ENCODE measurements at places on chromosomes 2 and 18. TPM values are rescaled to one million over a fixed set of nuclear protein-coding genes. Genes with fewer than 3 reads are reported as not detected.

DNA sequence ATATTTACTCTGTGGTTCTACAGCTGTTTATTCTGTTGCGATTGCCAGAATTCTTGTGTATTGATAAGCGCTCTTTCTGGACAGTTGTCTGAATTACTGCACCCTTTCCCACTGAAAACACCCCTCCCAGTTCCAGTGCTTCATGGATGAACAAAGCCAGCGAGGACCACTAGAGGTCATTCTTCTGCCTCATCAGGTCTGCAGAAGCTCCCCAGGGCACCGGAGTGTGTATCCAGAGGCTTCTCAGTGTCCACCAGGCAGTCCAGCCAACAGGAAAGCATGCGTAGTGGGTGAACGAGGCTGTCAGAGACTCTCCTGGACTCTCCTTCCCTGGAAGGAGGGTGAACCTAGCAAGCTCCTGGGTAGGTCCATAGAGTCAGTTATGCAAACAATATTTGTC lies 40.6 kb upstream of the INHBB start:
- peaks cover 3% of the 10 kb centered on the region for H3K36me3 ChIP-seq
- H3K4me3 ChIP-seq, result no peak overlapping the region
- no peaks in the 10 kb centered on the region for H3K4me1 ChIP-seq
- no peak for DNase-seq

GRCh38 chr2:11742702-11743357 lies 3.6 kb upstream of the LPIN1 start:
- no peaks in the 10 kb centered on the region for H3K36me3 ChIP-seq
- H3K4me1 ChIP-seq, result peaks cover 61% of the 10 kb centered on the region
- DNase-seq, result no peak
- no peaks in the 10 kb centered on the region for H3K27me3 ChIP-seq
- peak overlapping the region; percentile 8 for H3K27ac ChIP-seq
- no peak overlapping the region for H3K4me3 ChIP-seq

- peaks cover 14% of the 10 kb centered on the region for H3K27me3 ChIP-seq
- H3K36me3 ChIP-seq, result peaks cover 56% of the 10 kb centered on the region
- no peak overlapping the region for H3K4me3 ChIP-seq
- no peak overlapping the region for H3K27ac ChIP-seq
These were observed 98.4 kb downstream of the PXDN start for GRCh38 chr2:1645761-1646476.

- H3K27ac ChIP-seq, result no peak overlapping the region
- H3K4me3 ChIP-seq, result no peak overlapping the region
- peak; percentile 67 for DNase-seq
- peaks cover 4% of the 10 kb centered on the region for H3K27me3 ChIP-seq
- H3K36me3 ChIP-seq, result no peaks in the 10 kb centered on the region
These were observed 22.5 kb upstream of the ACVR1 start for GRCh38 chr2:157898591-157898996.

DNA sequence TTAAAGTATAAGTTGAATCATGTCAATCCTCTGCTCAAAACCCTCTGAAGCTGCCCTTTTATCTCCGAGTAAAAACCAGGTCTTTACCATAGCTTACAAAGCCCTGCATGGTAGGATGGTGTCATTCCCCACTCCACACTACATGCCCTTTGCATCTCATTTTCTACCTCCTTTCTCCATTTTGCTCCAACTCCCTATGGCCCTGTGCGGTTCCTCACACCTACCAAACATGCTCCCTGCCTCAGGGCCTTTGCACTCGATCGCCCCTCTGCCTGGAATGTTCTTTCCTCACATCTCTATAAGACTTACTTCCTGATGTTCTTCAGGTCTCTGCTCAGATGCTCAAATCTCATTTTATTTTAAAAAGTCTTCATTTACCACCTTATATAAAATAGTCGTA lies 80.7 kb downstream of the MYL12B start:
- H3K4me3 ChIP-seq, result no peak overlapping the region
- H3K27ac ChIP-seq, result no peak overlapping the region
- peaks cover 32% of the 10 kb centered on the region for H3K4me1 ChIP-seq

- H3K27me3 ChIP-seq, result no peaks in the 10 kb centered on the region
- H3K27ac ChIP-seq, result no peak overlapping the region
- no peak overlapping the region for H3K4me3 ChIP-seq
- H3K4me1 ChIP-seq, result no peaks in the 10 kb centered on the region
- peaks cover 22% of the 10 kb centered on the region for H3K36me3 ChIP-seq
These were observed 123.2 kb upstream of the CDCA7 start for GRCh38 chr2:173231465-173231864.

DNA sequence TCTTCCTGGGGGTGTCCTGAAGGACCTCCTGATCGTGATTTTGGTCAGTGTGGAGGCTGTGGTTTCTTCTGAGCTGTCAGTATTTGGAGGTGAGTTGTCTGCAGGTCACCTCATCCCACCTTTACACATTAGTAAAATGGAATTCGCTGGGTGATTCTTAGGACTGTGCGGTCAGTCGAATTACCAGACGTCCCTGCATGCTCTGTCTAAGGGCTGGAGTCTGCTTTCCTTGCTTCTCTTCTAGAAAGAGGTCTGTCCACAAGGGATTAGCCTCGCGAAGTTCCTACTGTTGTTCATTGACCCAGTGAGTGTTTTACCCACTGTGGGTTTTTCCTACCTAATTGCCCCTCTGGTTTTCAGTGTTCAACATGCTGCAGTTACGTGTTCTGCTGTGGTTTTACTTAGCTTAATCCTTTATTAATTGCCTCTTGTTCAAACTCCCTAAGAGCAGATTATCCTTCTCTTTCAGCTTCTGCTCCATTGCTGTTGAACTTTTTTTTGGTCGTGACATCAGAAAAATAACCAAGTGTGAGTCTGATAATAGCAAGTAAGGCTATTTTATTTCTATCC lies 183.4 kb downstream of the NEDD4L start:
- H3K4me3 ChIP-seq, result no peak overlapping the region
- no peaks in the 10 kb centered on the region for H3K36me3 ChIP-seq
- peaks cover 2% of the 10 kb centered on the region for H3K27me3 ChIP-seq

GRCh38 chr2:235493402-235493774 lies 455 bp upstream of the AGAP1 start:
- peak overlapping the region; percentile 85 for H3K4me3 ChIP-seq
- no peak for DNase-seq
- peaks cover 30% of the 10 kb centered on the region for H3K4me1 ChIP-seq
- peaks cover 4% of the 10 kb centered on the region for H3K27me3 ChIP-seq
- peak overlapping the region; percentile 58 for H3K27ac ChIP-seq

DNA sequence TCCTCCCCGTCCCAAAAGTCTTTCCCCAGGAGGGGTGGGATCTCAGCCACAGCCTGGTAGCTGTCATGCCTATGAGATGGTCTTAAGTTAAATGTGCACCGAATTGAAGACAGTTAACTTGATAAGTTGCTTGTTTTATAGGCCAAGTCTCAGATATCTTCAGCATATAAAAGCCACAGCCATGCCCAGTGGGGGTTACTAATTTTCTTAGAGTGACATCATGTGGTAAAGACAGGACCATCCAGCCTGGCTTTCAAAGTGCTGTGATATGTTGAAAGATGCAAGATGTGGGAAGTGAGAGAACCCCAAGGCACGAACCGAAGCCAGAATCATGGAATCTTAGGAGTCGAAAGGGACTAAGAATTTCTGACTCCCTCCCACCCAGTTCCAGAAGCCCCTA lies 42.1 kb upstream of the FAM124B start:
- peaks cover 26% of the 10 kb centered on the region for H3K27me3 ChIP-seq
- no peak overlapping the region for H3K4me3 ChIP-seq
- no peak for DNase-seq
- H3K4me1 ChIP-seq, result peaks cover 15% of the 10 kb centered on the region
- no peaks in the 10 kb centered on the region for H3K36me3 ChIP-seq

- no peaks in the 10 kb centered on the region for H3K4me1 ChIP-seq
- H3K27me3 ChIP-seq, result peaks cover 6% of the 10 kb centered on the region
- H3K36me3 ChIP-seq, result no peaks in the 10 kb centered on the region
These were observed 26.4 kb downstream of the CAPN13 start for GRCh38 chr2:30780776-30781330.

DNA sequence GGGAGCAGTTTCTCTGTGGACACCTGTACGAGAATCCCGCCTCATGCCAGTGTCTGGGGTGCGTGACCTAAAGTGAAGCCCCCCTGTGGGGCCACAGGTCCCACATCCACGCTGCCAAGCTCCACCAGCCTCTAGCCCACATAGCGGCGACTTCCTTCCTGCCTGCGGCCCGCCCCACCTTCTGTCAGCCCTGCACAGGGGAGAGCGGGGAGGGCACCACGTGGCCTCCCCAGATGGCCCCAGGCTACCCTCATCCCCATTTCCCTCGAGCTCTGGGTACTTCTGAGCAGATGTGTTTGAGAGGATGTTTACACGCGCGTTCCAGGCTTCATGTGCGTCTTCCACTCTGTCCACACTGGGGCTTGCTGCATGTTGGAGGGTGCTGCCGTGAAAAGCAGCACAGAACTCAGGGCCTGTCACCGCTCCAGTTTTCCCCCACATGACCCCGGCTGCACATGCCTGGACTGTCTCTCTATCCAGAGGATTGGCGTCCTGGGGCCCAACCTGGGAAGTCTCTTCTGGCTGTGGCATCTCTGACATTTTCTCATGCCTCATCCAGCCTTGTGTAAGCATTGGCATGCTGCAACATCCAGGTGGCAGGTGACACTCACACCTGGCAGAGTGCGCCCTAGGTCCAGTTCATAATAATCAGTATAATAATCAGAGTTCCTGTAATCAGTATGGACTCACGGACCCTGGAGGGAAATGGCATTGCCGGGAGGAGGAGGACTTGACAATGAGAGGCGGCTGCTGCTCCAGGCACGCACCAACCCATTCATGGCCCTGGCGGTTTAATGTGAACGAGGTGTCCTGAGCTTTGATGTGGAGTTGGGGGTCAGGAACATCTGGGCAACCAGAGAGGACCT lies 146.3 kb upstream of the TWIST2 start:
- no peak overlapping the region for H3K27ac ChIP-seq
- no peak for DNase-seq
- no peaks in the 10 kb centered on the region for H3K4me1 ChIP-seq

GRCh38 chr2:107728586-107728985 lies 98.1 kb upstream of the RGPD4 start:
- no peak for DNase-seq
- no peaks in the 10 kb centered on the region for H3K27me3 ChIP-seq
- no peak overlapping the region for H3K4me3 ChIP-seq

- H3K36me3 ChIP-seq, result no peaks in the 10 kb centered on the region
- no peak for DNase-seq
- H3K27ac ChIP-seq, result no peak overlapping the region
- H3K4me1 ChIP-seq, result no peaks in the 10 kb centered on the region
- no peak overlapping the region for H3K4me3 ChIP-seq
These were observed 292.1 kb downstream of the RDH14 start for GRCh38 chr2:18268400-18268799.

DNA sequence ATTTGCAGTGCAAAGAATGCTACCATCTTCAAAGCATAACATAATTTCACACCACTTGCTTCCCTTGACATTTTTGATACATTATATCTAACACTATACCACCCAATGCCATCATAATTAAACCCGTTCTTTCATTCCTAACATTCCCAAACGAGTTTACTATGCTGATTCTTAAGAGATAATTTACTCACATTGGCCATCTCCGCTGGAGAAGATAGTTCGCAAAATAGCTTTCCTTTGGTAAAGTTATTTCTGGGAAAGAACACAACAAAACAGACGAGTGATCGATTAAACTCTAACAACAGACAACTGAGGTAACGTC lies 716 bp downstream of the MMADHC start:
- peaks cover 68% of the 10 kb centered on the region for H3K4me1 ChIP-seq
- no peak for DNase-seq
- peak overlapping the region; percentile 100 for H3K27ac ChIP-seq
- peak overlapping the region; percentile 99 for H3K4me3 ChIP-seq
- H3K36me3 ChIP-seq, result peaks cover 46% of the 10 kb centered on the region
- no peaks in the 10 kb centered on the region for H3K27me3 ChIP-seq

GRCh38 chr2:44329343-44329742 lies 32.0 kb downstream of the PREPL start:
- no peak for DNase-seq
- H3K27me3 ChIP-seq, result no peaks in the 10 kb centered on the region
- H3K27ac ChIP-seq, result no peak overlapping the region
- peaks cover 31% of the 10 kb centered on the region for H3K36me3 ChIP-seq
- H3K4me3 ChIP-seq, result no peak overlapping the region
- H3K4me1 ChIP-seq, result peaks cover 20% of the 10 kb centered on the region

DNA sequence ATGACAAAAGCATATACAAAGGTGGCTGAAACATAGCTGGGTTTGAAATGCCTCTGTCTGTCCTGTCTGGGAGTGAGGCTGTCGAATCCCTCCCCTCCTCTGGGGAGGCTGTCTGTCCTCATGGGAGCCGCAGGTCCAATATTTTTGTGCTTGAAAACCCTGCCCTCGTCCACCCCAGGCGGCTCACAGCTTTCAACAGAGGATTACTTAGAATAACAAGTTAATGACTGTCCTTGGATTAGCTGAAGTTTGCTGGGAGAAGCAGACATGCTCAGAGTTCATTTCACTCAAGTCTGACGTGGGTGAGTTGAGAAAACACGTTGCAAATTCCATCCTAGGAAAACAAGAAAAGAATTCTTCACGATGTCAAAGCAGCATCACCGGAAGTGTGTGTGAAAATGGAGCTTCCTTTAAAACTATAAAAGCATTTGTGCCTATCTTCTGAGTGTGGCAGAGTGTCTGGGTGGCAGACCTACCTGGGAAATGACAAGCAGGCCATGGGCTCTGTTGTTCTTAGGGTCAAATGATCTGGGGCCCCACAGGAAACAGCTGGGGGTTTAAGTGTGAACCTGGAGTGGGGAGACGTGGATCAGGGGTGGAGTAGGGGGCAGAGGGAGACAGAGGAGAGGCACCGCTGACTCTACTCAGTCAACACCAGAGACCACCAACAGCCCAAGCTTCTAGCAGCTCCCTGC lies 77.1 kb downstream of the DDX1 start:
- H3K27ac ChIP-seq, result peak overlapping the region; percentile 82
- peak; percentile 58 for DNase-seq
- no peaks in the 10 kb centered on the region for H3K36me3 ChIP-seq
- peaks cover 7% of the 10 kb centered on the region for H3K27me3 ChIP-seq
- H3K4me1 ChIP-seq, result peaks cover 32% of the 10 kb centered on the region

DNA sequence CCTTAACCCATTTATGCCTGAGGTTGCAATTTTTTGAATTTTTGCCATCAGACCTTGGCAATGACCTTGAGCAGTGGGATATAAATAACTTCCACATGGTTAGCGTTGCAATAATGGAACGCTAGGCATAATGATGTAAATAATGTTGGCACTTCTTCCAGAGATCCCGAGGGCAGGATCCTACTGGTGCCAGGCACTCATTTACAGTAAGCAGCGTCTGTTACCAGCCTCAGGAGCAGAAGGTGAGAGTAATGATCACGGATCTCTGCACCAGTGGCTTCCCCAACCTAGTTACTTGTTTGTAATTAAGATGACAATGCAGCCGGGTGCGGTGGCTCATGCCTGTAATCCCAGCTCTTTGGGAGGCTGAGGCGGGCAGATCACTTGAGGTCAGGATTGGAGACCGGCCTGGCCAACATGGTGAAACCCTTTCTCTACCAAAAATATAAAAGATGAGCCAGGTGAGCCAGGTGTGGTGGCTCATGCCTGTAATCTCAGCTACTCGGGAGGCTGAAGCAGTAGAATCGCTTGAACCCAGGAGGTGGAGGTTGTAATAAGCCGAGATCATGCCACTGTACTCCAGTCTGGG lies 41.9 kb downstream of the CPO start:
- no peak overlapping the region for H3K4me3 ChIP-seq
- DNase-seq, result no peak
- H3K36me3 ChIP-seq, result no peaks in the 10 kb centered on the region

GRCh38 chr2:634636-635388 lies 42.4 kb downstream of the TMEM18 start:
- no peak overlapping the region for H3K4me3 ChIP-seq
- H3K36me3 ChIP-seq, result no peaks in the 10 kb centered on the region
- no peaks in the 10 kb centered on the region for H3K27me3 ChIP-seq
- no peak for DNase-seq
- H3K27ac ChIP-seq, result no peak overlapping the region

The FAM117B gene
- 1.1 TPM for total RNA-seq

The C1QL2 gene
- total RNA-seq, result not detected

The RNPEPL1 gene
- total RNA-seq, result 39.5 TPM

The KCNG3 gene
- total RNA-seq, result not detected

The EVX2 gene
- total RNA-seq, result not detected

The ADAM23 gene
- total RNA-seq, result 2.6 TPM

The GLI2 gene
- total RNA-seq, result 44.6 TPM

All from HFFc6 (cell line).